LNCaP clone FGC (cell line): ENCODE measurements at places on chromosomes 12 and 14.

GRCh38 chr12:230925-231671 is 17.1 kb upstream of the SLC6A12 start:
- DNase-seq = no peak

- DNase-seq = no peak
These were observed 125.6 kb downstream of the PIWIL1 start for GRCh38 chr12:130463275-130463658.

DNA sequence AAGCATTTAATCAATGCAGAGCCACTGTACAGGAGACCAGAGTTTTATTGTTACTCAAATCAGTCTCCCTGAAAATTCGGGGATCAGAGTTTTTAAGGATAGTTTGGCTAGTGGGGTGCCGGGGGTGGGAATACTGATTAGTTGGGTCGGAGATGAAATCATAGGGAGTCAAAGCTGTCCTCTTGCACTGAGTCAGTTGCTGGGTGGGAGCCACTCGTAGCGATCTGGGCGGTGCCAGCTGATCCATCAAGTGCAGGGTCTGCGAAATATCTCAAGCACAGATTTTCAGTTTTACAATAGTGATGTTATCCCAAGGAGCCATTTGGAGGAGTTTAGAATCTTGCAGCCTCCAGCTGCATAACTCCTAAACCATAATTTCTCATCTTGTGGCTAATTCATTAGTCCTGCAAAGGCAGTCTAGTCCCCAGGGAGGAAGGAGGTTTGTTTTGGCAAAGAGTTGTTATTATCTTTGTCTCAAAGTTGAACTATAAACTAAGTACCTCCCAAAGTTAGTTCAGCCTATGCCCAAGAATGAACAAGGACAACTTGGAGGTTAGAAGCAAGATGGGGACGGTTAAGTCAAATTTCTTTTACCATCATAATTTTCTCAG is 169.4 kb upstream of the PLEKHG7 start:
- no peak for DNase-seq

- no peak for DNase-seq
These were observed 44.2 kb downstream of the LGMN start for GRCh38 chr14:92704036-92704804.

GRCh38 chr14:83164591-83164990 is 1630.9 kb upstream of the SEL1L start:
- no peak for DNase-seq

- no peak for DNase-seq
These were observed 15.3 kb upstream of the DGLUCY start for GRCh38 chr14:91098591-91098990.

- DNase-seq = no peak
These were observed 235.0 kb downstream of the ATP23 start for GRCh38 chr12:58176296-58176869.

DNA sequence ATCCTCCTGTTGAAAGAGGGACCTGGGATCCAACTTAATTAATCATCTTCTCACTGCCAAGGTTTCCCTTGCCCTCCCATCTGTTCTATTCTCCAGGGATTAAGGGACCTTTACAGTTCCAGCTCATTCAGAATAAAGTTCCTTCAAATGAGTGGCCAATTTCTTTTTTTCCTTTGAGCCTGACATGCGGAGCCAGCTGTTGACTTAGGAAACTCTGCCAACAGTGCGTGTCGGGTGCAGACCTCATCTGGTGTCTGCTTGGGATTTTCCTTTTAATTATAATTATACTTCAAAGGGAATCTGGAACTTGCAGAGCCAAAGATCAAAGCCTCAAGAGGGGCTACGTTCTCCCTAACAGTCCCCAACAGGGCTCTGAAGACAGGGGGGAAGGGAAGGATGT is 64.8 kb downstream of the CCDC60 start:
- no peak for DNase-seq

DNA sequence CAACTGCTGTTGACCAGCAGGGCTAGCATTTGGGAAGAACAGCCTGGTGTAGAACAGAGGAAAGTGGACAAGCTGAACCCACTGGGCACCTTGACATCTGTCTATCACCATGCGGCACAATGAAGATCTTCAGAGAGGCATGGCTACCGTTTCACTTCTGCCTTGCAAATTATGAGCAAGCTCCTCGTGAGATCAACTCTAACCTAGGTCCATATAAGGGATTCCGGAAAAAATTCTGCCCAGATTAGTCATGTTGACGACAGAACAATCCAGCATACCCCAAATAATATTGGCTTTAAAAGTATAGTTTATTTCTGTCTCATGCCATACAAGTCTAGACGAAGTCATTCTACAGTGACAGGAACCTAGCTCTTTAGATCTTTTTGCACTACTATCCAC is 91.6 kb upstream of the ATF7IP start:
- DNase-seq = no peak

GRCh38 chr14:61238611-61239245 is 42.4 kb downstream of the TMEM30B start:
- DNase-seq = no peak
